HFF-Myc (cell line): ENCODE measurements at places on chromosomes 7 and 10.

DNA sequence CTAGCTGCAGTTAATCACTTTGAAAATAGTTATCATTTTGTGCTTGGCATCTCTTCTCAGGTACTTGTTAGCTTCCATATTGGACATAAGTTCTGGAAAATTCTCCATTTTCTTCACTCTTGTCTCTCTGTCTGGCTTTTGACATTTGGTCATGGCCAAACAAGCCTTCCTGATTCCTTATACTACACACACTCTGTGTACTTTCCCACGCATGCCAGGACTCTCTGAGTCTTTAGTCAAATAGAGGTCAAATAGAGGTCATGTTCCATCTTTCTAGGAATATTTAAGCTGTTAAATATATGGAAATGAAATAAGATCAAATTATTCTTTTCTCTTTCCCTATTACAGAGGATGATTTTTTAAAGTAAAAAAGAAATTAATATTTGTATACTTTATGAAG lies 235.5 kb upstream of the PLXDC2 start:
- no peak for DNase-seq

GRCh38 chr7:100804681-100805431 lies 22.5 kb downstream of the EPHB4 start:
- DNase-seq: no peak

DNA sequence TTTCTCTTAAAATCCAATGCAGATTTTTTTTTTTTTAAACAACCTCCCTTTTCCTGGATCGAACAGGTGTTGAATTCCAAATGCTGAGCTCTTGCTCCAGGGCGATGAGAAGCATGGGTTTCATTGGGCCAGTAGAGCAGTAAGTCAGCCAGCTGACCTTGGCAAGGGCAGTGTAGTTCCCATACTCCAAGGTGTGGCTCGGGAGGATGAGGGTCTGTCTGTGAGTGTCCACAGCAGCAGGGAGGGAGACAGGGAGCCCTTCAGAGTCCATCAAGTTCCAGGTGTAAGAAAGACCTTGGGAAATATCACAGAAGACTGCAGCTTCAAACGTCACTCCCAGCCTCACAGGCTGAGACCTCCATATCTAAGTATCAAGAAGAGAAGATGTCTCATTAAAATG lies 50.4 kb downstream of the PKD1L1 start:
- no peak for DNase-seq

- DNase-seq: no peak
These were observed 53.6 kb upstream of the AOAH start for GRCh38 chr7:36777855-36778254.

- no peak for DNase-seq
These were observed 20.9 kb upstream of the LYZL1 start for GRCh38 chr10:29268011-29268410.

DNA sequence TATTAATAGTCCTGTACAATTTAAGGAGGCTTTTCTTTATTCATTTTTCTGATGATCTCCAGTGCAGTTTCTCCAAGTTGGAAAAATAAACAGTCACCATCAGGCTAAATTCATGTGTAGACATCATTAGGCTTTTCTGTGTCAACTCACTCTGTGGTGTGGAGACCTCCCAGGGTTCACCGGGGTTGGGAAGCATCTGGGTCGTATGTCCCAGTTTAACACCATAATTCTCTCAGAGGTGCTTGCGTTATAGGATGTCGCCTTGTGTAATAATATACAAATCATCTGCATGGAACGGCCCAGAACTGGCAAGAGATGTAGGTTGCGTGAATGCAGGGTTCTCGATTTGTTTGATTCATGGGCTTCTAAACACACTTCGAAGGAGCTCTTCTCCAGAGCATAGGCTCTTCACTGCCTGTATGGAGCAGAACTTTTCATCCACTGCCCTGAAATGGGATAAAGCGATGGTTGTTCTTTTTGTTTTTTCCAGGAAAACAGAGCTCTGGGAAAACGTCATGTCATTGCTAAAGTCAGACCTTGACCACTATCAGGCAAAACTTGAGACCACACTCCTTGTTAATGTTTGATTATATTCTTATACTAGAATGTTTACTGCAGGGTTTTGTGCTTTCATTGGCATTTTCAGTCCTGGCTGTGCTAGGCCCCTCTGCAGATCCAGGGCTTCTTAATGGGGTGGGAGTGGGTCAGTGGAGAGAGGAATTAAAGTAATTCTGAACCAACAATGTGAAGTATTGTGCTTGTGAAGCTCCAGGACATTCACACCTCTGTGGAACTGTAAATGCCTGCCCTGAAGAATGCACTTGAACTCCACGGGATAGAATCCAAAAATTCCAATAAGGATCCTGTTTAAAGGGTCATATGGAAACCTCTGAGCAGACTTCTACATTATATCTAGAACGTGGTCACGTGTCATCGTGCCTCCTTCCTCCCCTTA lies 172.8 kb downstream of the TRIL start:
- DNase-seq: no peak
